ENCODE measurements at places on chromosomes 7 and 10. TPM values are rescaled to one million over a fixed set of nuclear protein-coding genes. Genes with fewer than 3 reads are reported as not detected.

Gene TAS2R60
- not detected for total RNA-seq

Gene MEOX2
- total RNA-seq, result not detected

Gene CAV1
- total RNA-seq, result 20.2 TPM

GRCh38 chr7:132103718-132104117 is 472.6 kb downstream of the PLXNA4 start:
- H3K4me1 ChIP-seq, result peaks cover 4% of the 10 kb centered on the region
- no peak for DNase-seq
- H3K36me3 ChIP-seq, result no peaks in the 10 kb centered on the region
- H3K27me3 ChIP-seq, result no peaks in the 10 kb centered on the region
- no peak overlapping the region for H3K4me3 ChIP-seq

Gene GDF2
- not detected for total RNA-seq

GRCh38 chr7:48741545-48741944 is 182.8 kb upstream of the CDC14C start:
- no peak overlapping the region for H3K4me3 ChIP-seq
- H3K27ac ChIP-seq, result no peak overlapping the region
- H3K27me3 ChIP-seq, result no peaks in the 10 kb centered on the region
- DNase-seq, result no peak
- peaks cover 17% of the 10 kb centered on the region for H3K36me3 ChIP-seq

Gene ASB10
- total RNA-seq, result not detected

GRCh38 chr7:82183634-82184033 is 259.9 kb downstream of the CACNA2D1 start:
- no peak overlapping the region for H3K27ac ChIP-seq
- no peak overlapping the region for H3K4me3 ChIP-seq
- no peak for DNase-seq
- peaks cover 4% of the 10 kb centered on the region for H3K4me1 ChIP-seq
- peaks cover 2% of the 10 kb centered on the region for H3K36me3 ChIP-seq

DNA sequence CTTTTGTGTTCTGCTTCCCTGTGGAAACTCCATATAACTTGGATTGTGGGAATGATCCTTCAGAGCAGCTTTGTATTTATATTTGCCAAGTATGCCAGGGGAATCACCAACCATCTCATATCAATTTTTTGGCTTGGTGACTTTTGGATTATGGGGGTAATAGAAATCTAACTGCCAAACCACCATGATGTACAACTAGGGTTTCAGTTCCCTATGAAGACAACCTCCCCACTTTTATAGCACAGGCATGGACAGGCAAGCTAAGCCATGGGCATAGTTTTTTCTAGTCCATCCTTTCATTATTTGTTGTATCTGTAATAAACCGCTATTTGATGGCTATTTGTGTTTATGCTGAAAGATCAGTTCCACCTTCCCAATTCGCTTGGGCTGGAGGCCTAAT is 17.7 kb downstream of the NPY start:
- H3K4me3 ChIP-seq, result no peak overlapping the region
- H3K36me3 ChIP-seq, result peaks cover 2% of the 10 kb centered on the region
- H3K4me1 ChIP-seq, result no peaks in the 10 kb centered on the region
- H3K27me3 ChIP-seq, result no peaks in the 10 kb centered on the region
- H3K27ac ChIP-seq, result no peak overlapping the region

- no peak overlapping the region for H3K4me3 ChIP-seq
- DNase-seq, result no peak
- no peaks in the 10 kb centered on the region for H3K4me1 ChIP-seq
- no peaks in the 10 kb centered on the region for H3K36me3 ChIP-seq
- no peaks in the 10 kb centered on the region for H3K27me3 ChIP-seq
- H3K27ac ChIP-seq, result no peak overlapping the region
Measured at GRCh38 chr10:130875897-130876472, 435.5 kb downstream of the TCERG1L start.

Gene TWIST1
- total RNA-seq, result not detected

Gene DMBT1
- not detected for total RNA-seq

DNA sequence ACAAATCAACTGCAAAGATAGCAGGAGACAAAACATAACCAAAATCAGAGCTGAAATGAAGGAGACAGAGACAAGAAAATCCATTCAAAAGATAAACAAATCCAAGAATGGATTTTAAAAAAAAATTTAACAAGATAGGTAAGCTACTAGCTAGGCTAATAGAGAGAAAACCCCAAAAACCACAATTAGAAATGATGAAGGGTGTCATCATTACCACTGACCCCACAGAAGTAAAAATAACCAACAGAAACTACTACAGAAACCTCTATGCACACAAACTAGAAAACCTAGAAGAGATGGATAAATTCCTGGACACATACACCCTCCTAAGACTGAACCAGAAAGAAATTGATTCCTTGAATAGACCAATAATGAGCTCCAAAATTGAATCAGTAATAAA is 117.6 kb downstream of the DNAJC1 start:
- no peaks in the 10 kb centered on the region for H3K4me1 ChIP-seq
- H3K4me3 ChIP-seq, result no peak overlapping the region
- no peak overlapping the region for H3K27ac ChIP-seq

Measured in H9 (cell line).